ENCODE measurements at places on chromosomes 1 and 21. TPM values are rescaled to one million over a fixed set of nuclear protein-coding genes. Genes with fewer than 3 reads are reported as not detected.

Gene IL19
- not detected for total RNA-seq

Gene HCRTR1
- total RNA-seq = 1.7 TPM

Gene CCDC181
- total RNA-seq = not detected

Gene ANKRD65
- total RNA-seq = 15.4 TPM

Gene TAF5L
- total RNA-seq = 19.9 TPM

Gene FAM167B
- 5.5 TPM for total RNA-seq

Gene ZNF648
- 0.19 TPM for total RNA-seq

Gene OR10J1
- not detected for total RNA-seq

Gene TGFB2
- total RNA-seq = 3.1 TPM

Gene TMCC2
- 1.2 TPM for total RNA-seq

Gene ADAMTS4
- total RNA-seq = 79.3 TPM

Data from subcutaneous adipose tissue (tissue), 4 donors.